CD4-positive, alpha-beta T cell treated with Interleukin-6 at 100 ng/mL for 8 hours (primary cell): ENCODE measurements at places on chromosomes 16 and 17.

DNA sequence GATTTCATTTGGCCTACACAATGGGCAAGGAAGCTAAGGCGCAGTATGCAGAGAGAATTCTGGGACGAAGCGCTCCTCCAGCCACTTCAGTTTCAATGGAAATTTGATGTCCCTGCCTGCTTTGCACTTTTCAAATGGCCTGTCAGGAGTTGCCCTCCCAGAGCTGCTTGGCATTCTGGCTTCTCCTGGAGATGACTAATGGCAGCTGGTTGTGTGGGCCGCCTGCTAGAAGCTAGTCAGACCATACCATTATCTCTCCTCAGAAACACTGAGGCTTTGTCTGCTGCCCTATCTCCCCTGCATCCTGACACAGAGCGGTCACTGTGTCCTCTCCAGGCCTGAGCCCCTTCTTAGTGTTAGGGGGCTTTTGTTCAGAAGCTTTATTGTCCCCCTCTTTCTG is 180.1 kb downstream of the SPECC1 start:
- DNase-seq: no peak

- DNase-seq: no peak
Observed at GRCh38 chr17:249236-249993, 68.0 kb upstream of the DOC2B start.

GRCh38 chr17:14794961-14795360 is 470.2 kb downstream of the PMP22 start:
- DNase-seq: no peak

DNA sequence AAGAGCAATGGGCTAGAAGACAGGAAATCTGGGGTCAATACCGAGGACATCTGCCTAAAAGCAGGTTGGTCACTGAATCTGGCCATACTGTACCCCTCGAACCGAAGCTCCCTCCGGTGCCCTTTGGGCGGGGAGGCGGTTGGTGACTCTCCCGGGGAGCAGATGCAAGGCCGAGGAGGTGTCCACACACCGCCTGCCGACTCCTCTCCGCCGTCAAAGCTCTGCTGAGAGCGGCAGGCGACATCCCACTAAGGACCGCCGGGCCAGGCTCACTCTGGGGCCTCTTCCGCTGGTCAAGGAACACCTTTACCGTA is 458 bp downstream of the ZNF200 start:
- no peak for DNase-seq
